ENCODE measurements at places on chromosomes 11 and 22.

DNA sequence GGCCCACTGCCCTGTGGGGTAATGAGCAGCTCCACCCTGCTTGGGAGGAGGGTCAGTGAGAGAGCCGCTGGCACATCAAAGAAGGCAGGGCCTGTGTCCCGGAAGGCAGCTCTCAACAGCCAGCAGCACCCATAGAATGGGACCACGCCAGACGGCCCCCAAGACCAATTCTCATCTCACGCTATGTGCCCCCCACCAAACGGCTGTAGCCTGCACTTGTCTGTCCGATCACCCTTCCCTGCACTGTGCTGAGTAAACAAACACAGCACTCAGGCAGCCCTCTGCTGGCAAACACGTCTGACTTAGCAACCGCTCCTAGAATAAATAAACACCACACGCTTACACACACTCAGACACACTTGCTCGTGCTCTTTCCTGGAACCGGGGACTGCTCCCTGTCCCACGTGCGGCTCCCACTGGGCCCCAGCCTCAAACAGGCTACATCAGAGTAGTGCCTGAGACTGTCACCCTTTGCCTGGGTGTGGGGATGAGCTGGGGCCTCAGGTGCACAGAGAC is 53.2 kb upstream of the CDON start:
- DNase-seq = no peak

DNA sequence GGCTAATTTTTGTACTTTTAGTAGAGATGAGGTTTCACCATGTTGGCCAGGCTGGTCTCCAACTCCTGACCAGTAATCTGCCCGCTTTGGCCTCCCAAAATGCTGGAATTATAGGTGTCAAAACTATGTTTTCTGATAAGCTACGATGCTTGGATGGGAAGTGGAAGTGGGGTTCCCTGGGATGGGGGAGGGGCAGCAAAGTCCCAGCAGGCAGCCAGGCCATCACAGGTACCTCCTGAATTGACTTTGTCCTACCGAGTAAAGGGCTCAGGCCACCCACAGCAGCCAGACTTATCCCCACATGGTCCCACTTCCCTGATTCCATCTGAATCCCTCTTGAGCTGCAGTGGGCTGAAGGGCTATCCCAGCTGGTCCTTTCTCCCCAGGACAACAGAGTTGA is 6.9 kb downstream of the FTH1 start:
- DNase-seq = no peak

GRCh38 chr22:38218661-38219622 is 17.1 kb downstream of the MAFF start:
- DNase-seq = no peak

- DNase-seq = no peak
These were observed 28.9 kb downstream of the CLMP start for GRCh38 chr11:123166071-123166559.

GRCh38 chr11:119125821-119126220 is 4.4 kb downstream of the HINFP start:
- no peak for DNase-seq

GRCh38 chr22:48694296-48694883 is 1133.3 kb downstream of the BRD1 start:
- no peak for DNase-seq

- no peak for DNase-seq
These were observed 59.8 kb upstream of the HORMAD2 start for GRCh38 chr22:30020511-30020910.

GRCh38 chr11:45144126-45145082 is 2.0 kb upstream of the PRDM11 start:
- DNase-seq = no peak

GRCh38 chr22:39133871-39134270 is 18.6 kb downstream of the CBX7 start:
- no peak for DNase-seq

- DNase-seq = no peak
These were observed 2.2 kb upstream of the SLC16A8 start for GRCh38 chr22:38086001-38086845.

DNA sequence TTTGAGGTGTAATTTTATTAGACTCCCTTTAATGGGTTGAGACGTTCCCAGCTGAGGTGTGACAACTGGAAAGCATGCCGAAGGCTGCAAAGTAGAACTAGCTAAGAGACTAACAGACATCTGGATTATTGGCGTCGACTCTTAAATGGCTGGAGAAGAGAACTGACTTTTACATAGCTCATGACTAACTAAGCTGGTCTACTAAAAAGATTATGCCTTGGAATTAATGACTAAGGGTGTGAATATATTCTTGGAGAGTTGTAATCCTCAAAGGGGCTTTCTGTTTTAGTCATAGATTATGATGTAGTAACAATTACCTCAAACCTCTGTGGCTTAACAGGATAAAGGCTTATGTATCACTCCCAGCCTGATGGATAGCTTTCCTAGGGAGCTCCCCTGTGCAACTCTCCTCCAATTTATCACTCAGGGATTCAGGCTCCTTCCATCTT is 39.5 kb upstream of the SLC5A12 start:
- no peak for DNase-seq

GRCh38 chr11:26095340-26095739 is 236.6 kb upstream of the ANO3 start:
- no peak for DNase-seq

DNA sequence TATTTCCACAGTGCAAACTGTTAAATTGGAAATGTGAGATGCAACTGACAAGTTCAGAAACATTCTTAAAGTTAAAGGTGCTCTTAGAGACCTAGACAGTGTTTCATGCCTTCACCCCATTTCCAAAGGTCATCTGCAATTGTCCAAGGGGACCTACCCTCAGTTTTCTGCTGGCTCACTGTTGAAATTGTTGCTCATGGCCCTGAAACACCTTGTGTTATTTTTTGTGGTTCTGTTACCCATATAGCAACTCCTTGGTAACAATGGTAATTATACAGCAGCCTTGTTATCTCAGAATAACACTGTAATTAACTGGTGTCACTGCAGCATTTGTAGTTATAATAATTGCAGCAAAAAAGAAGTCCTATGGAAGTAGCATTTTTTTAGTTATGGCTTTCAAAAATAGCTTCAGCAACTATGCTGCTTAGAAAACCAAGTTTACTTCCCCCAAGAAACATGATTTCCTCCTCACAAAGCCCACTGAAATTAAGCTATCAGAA is 49.2 kb upstream of the CCDC34 start:
- no peak for DNase-seq

DNA sequence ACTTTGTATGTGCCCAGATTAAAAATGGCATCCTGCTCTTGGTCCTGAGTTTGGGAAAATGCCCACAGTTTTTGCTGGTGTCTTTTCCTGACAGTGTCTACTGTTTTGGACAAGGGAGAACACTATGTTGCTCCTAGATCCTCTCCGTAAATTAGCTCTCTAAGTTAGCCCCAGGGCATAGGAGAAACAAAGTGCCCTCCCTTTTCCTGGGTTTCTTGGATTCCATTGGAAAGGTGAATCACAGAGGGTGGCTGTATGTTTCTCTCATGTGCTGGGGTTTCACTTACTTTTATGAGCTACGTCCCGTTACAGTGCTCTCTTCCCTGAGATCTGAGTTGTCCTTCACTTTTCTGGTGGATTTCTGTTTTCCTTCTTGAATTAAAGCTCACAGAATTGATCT is 782.8 kb downstream of the CNTN5 start:
- no peak for DNase-seq

DNA sequence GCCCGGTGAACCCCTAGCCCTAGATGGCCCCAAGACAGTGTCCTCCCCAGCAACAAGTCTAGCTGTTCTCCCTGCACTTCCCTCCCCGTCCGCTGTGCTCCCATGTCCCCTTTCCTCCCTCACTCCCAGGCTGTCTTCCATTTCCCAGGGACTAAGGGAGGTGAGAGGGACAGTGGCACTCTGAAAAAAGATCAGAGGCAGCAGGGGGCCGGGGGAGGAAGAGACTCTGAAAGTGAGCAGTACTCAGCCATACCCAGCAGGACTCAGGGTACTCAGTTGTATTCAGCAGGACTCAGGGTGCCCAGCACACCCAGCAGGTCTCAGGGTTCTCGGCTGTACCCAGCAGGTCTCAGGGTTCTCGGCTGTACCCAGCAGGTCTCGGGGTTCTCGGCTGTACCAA is 48.4 kb upstream of the THY1 start:
- no peak for DNase-seq

All from D721Med (cell line).